ENCODE measurements at places on chromosomes 13 and 19.

GRCh38 chr13:27372896-27373295 lies 51.5 kb upstream of the GTF3A start:
- H3K27me3 ChIP-seq: peaks cover 23% of the 10 kb centered on the region
- no peak for DNase-seq
- no peaks in the 10 kb centered on the region for H3K36me3 ChIP-seq

GRCh38 chr13:33139780-33140535 lies 123.7 kb downstream of the KL start:
- H3K36me3 ChIP-seq: peaks cover 4% of the 10 kb centered on the region
- no peak overlapping the region for H3K4me3 ChIP-seq
- H3K27ac ChIP-seq: no peak overlapping the region
- no peaks in the 10 kb centered on the region for H3K27me3 ChIP-seq

DNA sequence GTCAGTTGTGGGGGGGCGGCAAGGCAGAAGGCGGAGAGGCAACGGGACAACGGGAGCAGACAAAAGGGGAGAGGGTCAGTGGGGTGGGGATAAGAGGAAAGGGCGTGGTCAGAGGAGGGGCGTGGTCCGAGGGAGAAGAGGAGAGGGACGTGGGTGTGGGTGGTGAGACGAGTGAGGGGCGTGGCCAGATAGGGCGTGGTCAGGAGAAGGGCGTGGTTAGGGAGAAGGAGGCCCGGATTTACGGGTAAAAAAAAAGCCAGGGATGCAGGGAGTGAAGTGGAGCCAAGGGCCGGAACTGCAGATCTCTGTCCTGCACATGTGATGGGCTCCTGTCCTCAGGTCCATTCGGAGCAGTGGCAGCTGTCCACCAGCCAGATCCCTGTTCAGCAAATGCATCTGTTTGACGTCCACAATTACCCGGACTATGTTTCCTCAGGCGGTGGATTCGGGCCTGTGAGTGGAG lies 21.5 kb downstream of the CPT1C start:
- peaks cover under 1% of the 10 kb centered on the region for H3K4me1 ChIP-seq
- H3K4me3 ChIP-seq: no peak overlapping the region
- H3K27ac ChIP-seq: no peak overlapping the region
- no peaks in the 10 kb centered on the region for H3K36me3 ChIP-seq

DNA sequence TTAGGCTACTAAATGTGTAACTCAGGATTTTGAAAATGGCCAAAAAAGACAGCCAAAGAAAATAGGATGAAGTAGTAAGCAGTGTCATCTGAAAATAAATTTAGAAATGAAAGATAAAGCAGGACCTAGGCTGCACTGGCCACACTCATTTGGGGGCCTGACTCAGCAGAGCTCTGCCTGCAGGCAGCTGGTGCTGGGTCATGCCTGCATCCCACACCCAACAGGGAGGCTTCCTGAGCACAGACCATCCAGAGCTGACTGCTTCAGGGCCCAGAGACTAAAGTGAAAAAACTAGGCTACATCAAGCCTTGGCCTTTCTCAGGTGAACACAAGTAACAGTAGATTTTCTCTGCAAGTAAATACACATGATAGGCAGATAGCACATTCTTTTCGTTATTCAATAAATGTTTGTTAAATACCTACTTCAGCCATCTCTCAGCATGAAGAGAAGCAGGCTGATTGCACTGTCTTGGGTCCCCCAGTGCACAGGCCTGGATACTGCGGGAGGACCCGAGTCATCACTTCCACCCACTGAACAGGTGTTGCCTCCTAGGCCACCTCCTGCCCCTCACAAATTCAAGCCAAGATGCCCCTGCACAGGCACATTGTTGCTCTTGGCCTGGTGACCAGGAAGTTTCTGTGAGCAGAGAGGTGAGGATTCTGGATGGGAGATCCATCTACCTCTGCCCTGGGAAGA lies 284.0 kb downstream of the OXGR1 start:
- DNase-seq: no peak
- H3K27ac ChIP-seq: no peak overlapping the region
- no peaks in the 10 kb centered on the region for H3K36me3 ChIP-seq
- H3K4me3 ChIP-seq: no peak overlapping the region

- H3K27ac ChIP-seq: no peak overlapping the region
- no peak overlapping the region for H3K4me3 ChIP-seq
- no peak for DNase-seq
- no peaks in the 10 kb centered on the region for H3K36me3 ChIP-seq
- H3K4me1 ChIP-seq: no peaks in the 10 kb centered on the region
These were observed 58.7 kb upstream of the TMTC4 start for GRCh38 chr13:100733261-100733660.

- peaks cover 6% of the 10 kb centered on the region for H3K27me3 ChIP-seq
- H3K27ac ChIP-seq: no peak overlapping the region
- H3K36me3 ChIP-seq: no peaks in the 10 kb centered on the region
- H3K4me3 ChIP-seq: no peak overlapping the region
- DNase-seq: no peak
These were observed 133.1 kb downstream of the TNFRSF19 start for GRCh38 chr13:23703246-23703860.

GRCh38 chr19:48135411-48135810 lies 24.8 kb upstream of the PLA2G4C start:
- no peak overlapping the region for H3K27ac ChIP-seq
- H3K36me3 ChIP-seq: peaks cover 57% of the 10 kb centered on the region
- DNase-seq: no peak

DNA sequence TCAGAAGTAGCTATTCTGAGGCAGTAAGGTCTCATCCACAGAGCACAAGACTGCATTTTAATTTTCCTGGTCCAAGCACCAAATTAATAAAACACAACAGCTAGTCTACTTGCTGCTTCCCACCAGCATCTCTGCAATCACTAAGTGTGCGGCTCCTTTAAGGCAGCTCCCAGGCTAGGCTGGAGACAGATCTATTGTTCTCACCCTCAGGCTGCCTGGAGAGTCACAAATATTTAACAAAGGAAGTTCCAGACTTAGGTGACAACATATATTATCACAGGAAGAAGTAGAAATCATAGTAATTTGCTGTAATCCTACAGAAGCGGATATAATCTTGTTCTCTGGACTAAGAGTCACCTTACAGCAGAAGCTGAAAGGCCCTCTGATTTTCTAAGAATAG lies 2.2 kb upstream of the EID2 start:
- peaks cover 6% of the 10 kb centered on the region for H3K36me3 ChIP-seq
- DNase-seq: no peak
- peak overlapping the region; percentile 9 for H3K27ac ChIP-seq
- no peak overlapping the region for H3K4me3 ChIP-seq
- peaks cover 3% of the 10 kb centered on the region for H3K27me3 ChIP-seq
- H3K4me1 ChIP-seq: peaks cover 20% of the 10 kb centered on the region

- H3K27ac ChIP-seq: peak overlapping the region; percentile 25
- peaks cover 50% of the 10 kb centered on the region for H3K4me1 ChIP-seq
- no peaks in the 10 kb centered on the region for H3K27me3 ChIP-seq
- DNase-seq: no peak
- no peak overlapping the region for H3K4me3 ChIP-seq
These were observed 60.6 kb downstream of the LRCH1 start for GRCh38 chr13:46613409-46614049.

Data from stimulated activated naive B cell treated with anti-CD40 and anti-IgM and Interleukin-4, amounts not matched to agents 10 μg/mL and 1 μg/mL and 100 μg/mL, for 72 hours (primary cell).